ENCODE measurements at places on chromosomes 1 and 21.

GRCh38 chr1:12416101-12416500, 186.3 kb downstream of the VPS13D start:
- peaks cover 8% of the 10 kb centered on the region for H3K4me1 ChIP-seq
- DNase-seq, result no peak
- H3K36me3 ChIP-seq, result peaks cover 83% of the 10 kb centered on the region
- H3K27ac ChIP-seq, result no peak overlapping the region
- H3K27me3 ChIP-seq, result peaks cover 5% of the 10 kb centered on the region

DNA sequence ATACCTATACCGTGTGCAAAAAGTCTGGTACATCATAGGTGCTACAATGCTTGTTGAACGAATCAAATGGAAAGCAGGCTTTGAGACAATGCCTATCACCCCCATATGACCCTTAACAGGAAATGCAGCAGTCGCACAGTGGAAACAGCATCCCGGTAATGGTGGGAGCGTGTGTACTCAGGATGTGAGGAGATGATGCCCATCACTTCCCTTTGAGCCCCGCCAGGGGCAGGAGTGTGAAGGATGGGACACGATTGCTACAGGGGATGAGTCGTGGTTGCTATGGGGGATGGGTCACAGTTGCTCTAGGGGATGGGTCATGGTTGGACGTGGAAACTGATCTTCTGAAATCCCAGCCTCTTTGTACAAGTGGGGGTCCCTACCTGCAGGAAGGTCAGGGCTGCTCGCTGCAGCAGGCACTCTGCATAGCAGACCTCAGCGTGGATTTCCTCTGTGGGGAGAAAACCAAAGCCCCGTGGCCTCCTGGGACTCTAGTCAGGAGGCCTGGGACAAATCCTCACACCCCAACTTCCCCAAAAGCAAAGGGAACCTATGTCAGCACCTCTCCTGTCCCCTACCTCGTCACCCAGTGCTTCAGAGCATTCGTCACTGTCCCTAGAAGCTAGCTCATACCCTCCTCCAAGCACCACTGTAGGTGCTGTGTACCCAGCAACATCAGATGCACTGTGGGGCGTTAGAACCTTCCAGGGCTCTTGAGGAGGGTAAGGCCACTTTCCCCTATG, 19.3 kb downstream of the TTC39A start:
- H3K4me1 ChIP-seq, result peaks cover 10% of the 10 kb centered on the region
- no peak for DNase-seq
- H3K4me3 ChIP-seq, result no peak overlapping the region
- H3K36me3 ChIP-seq, result no peaks in the 10 kb centered on the region
- peaks cover 9% of the 10 kb centered on the region for H3K27me3 ChIP-seq

DNA sequence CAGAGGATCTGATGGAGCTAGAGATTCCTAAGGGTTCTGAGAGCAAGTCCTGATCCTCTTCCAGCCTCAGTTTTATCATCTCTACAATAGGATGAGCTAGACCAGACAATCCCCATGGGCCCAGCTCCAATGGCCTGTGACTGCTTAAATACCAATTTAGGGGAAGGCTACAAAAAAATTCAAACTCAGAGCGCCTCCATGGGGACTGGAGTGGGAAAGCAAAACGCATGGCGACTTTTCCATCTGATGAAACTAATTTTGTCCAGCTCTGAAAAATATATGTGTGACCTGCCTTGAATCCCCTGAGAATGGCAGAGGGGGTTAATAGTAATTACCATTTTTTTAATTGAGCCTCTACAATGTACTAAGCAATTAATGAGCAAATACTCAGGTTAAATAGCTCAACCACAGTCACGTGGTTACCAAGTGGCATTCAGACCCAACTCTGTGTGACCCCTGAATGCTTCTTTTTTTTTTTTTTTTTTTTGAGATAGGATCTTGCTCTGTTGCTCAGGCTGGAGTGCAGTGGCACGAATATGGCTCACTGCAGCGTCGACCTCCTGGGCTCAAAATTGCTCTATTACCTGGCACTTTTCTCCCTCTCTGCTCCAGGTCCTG, 8.4 kb downstream of the EXTL1 start:
- DNase-seq, result no peak
- H3K4me1 ChIP-seq, result peaks cover 36% of the 10 kb centered on the region
- no peaks in the 10 kb centered on the region for H3K27me3 ChIP-seq
- H3K27ac ChIP-seq, result no peak overlapping the region
- H3K36me3 ChIP-seq, result no peaks in the 10 kb centered on the region

- H3K4me1 ChIP-seq, result peaks cover 32% of the 10 kb centered on the region
- H3K27me3 ChIP-seq, result peaks cover 4% of the 10 kb centered on the region
- no peak overlapping the region for H3K4me3 ChIP-seq
- H3K27ac ChIP-seq, result no peak overlapping the region
Measured at GRCh38 chr1:200090252-200091159, 63.0 kb downstream of the NR5A2 start.

GRCh38 chr1:83882906-83883305, 116.0 kb downstream of the TTLL7 start:
- no peak overlapping the region for H3K4me3 ChIP-seq
- no peak overlapping the region for H3K27ac ChIP-seq
- H3K4me1 ChIP-seq, result no peaks in the 10 kb centered on the region
- DNase-seq, result peak; percentile 4
- H3K36me3 ChIP-seq, result peaks cover 11% of the 10 kb centered on the region
- H3K27me3 ChIP-seq, result no peaks in the 10 kb centered on the region

DNA sequence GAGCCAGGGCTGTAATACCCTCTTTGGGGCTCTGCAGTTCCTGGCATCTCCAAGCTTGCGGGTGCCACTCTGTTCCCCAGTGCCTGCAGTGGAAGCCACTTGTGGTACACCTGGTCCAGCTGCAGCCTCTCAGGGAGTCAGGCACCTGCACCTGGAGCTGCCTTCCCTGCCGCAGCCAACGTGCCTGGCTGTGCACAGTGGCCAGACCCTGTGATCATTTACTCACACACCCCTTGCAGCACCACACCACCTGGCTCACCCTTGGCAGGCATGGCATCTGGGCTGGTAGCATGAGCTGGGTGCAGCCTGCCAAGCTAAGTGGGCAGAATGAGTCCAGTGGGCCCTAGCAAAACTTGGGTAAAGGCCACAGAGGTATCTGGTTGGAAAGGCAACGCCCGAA, 51.1 kb upstream of the NTPCR start:
- no peak for DNase-seq
- H3K27ac ChIP-seq, result no peak overlapping the region
- H3K4me3 ChIP-seq, result no peak overlapping the region
- no peaks in the 10 kb centered on the region for H3K36me3 ChIP-seq

- no peak for DNase-seq
- no peak overlapping the region for H3K27ac ChIP-seq
- H3K27me3 ChIP-seq, result peaks cover 9% of the 10 kb centered on the region
Measured at GRCh38 chr1:17551755-17552234, 12.3 kb downstream of the ARHGEF10L start.

DNA sequence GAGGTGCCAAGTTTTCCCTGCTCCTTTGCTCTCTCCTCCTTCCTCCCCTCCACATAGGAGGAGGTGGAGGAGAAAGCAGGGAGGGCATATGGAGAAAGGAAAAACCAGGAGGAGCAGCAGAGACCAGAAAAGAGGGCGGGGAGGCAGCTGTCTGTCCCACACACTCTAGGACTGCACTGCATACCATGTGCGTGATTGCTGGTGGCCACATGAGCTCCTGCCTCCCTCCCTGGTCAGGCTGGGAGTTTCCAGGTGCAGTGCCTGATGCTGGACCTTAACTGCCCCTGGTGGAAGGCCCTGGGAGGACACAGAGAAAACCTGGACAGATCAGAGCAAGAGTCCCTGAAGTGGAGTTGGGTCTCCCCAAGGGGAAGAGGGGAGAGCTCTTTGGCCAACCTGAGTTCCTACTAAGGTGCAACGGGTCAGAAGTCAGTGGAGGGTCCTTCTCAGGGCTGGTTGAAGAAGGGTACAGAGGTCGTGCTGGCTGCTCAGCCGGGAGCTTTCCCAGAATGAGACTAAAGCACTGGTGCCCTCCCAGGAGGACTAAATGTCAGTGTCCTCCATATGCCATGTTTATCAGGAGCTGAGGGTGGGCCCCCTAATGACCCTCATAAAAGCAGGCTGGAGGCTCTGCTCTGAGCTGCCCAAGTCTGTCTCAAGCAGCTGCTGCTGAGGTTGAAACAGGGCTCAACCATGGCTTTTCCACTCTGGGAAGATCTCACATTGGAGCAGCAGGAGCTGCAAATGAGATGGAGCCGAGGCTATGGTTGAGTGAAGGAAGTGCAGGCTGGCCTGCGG, 3.5 kb upstream of the LGR6 start:
- no peaks in the 10 kb centered on the region for H3K36me3 ChIP-seq
- H3K27me3 ChIP-seq, result peaks cover 27% of the 10 kb centered on the region
- no peak overlapping the region for H3K4me3 ChIP-seq
- DNase-seq, result no peak
- H3K4me1 ChIP-seq, result peaks cover 38% of the 10 kb centered on the region

GRCh38 chr1:168783458-168784210, 54.6 kb upstream of the DPT start:
- DNase-seq, result no peak
- no peak overlapping the region for H3K4me3 ChIP-seq
- H3K36me3 ChIP-seq, result no peaks in the 10 kb centered on the region
- no peak overlapping the region for H3K27ac ChIP-seq
- no peaks in the 10 kb centered on the region for H3K4me1 ChIP-seq
- H3K27me3 ChIP-seq, result peaks cover 7% of the 10 kb centered on the region

- no peak overlapping the region for H3K27ac ChIP-seq
- DNase-seq, result no peak
- H3K36me3 ChIP-seq, result peaks cover 4% of the 10 kb centered on the region
- no peak overlapping the region for H3K4me3 ChIP-seq
Measured at GRCh38 chr21:44736291-44737004, 25.1 kb upstream of the TSPEAR start.

- no peak overlapping the region for H3K4me3 ChIP-seq
- peaks cover 9% of the 10 kb centered on the region for H3K27me3 ChIP-seq
- peaks cover 26% of the 10 kb centered on the region for H3K4me1 ChIP-seq
- H3K27ac ChIP-seq, result no peak overlapping the region
Measured at GRCh38 chr21:37593015-37593414, 226.4 kb downstream of the DYRK1A start.

DNA sequence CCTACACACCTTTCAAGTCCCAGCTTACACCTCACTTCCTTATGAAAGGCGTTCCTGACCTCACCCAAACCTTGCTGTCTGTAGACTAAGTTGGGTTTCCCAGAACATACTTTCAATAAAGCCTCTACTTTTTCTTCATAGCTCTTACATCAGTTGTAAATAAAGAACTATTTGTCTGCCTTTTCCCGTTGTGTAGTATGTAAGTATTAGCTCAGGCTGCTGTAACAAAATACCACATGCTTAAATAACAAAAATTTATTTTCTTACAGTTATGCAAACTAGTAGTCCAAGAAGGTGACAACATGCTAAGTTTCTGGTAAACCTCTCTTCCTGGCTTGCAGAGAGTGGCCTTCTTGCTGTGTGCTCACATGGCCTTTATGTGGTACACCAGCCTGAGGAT, 86.7 kb downstream of the MAST2 start:
- H3K27me3 ChIP-seq, result no peaks in the 10 kb centered on the region
- H3K36me3 ChIP-seq, result peaks cover 30% of the 10 kb centered on the region
- no peak for DNase-seq
- H3K4me3 ChIP-seq, result no peak overlapping the region
- peak overlapping the region; percentile 58 for H3K27ac ChIP-seq

DNA sequence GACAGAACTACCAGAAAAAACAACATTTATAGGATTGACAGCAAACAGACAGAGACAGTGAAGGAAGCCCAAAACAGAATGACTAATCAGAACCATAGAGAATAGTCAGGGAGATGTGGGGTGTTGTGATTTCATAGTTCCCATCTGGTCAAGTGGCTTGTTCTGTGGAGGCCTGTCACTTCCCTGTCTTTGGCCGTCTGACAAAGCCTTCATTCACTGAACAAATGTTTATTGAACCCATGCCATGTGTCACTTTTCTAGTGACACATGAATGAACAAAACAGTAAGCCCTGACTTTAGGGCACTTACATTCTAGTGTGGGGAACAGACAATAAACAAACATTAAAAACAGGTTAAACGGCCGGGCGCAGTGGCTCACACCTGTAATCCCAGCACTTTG, 3.2 kb upstream of the SRRM1 start:
- H3K36me3 ChIP-seq, result peaks cover under 1% of the 10 kb centered on the region
- peaks cover 34% of the 10 kb centered on the region for H3K27me3 ChIP-seq
- peak overlapping the region; percentile 50 for H3K4me3 ChIP-seq

- H3K4me1 ChIP-seq, result peaks cover 31% of the 10 kb centered on the region
- H3K27ac ChIP-seq, result peak overlapping the region; percentile 71
- no peaks in the 10 kb centered on the region for H3K36me3 ChIP-seq
- peak overlapping the region; percentile 91 for H3K4me3 ChIP-seq
- peaks cover 39% of the 10 kb centered on the region for H3K27me3 ChIP-seq
Measured at GRCh38 chr1:85202092-85202863, 1.5 kb upstream of the SYDE2 start.

DNA sequence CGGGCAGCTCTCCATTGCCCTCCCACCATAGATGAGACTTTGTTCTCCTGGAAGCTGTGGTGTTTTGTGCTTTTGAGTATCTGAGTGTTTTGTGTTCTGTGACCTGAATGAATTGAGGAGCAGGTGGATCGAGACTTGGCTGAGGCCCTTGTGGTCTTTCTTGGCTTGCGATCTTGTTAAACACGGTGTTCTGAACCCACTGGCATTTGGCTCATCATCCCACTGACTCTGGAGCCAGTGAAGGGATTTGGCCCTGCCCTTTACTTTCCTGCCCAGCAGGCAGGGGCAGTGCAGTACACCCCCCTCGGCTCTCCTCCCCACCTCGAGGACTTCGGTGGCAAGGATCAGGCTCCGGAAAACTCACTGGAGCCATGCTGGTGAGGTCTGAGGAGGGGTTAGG, 30.6 kb downstream of the PKNOX1 start:
- H3K27ac ChIP-seq, result peak overlapping the region; percentile 29
- peaks cover 21% of the 10 kb centered on the region for H3K4me1 ChIP-seq
- no peak overlapping the region for H3K4me3 ChIP-seq
- DNase-seq, result no peak
- peaks cover 78% of the 10 kb centered on the region for H3K36me3 ChIP-seq
- H3K27me3 ChIP-seq, result peaks cover 2% of the 10 kb centered on the region

- peaks cover 2% of the 10 kb centered on the region for H3K27me3 ChIP-seq
- peaks cover 17% of the 10 kb centered on the region for H3K4me1 ChIP-seq
- H3K27ac ChIP-seq, result no peak overlapping the region
- no peak for DNase-seq
Measured at GRCh38 chr1:14267991-14268390, 330.5 kb upstream of the KAZN start.

- H3K4me3 ChIP-seq, result no peak overlapping the region
- no peak overlapping the region for H3K27ac ChIP-seq
- peaks cover 76% of the 10 kb centered on the region for H3K36me3 ChIP-seq
- H3K4me1 ChIP-seq, result peaks cover 20% of the 10 kb centered on the region
Measured at GRCh38 chr1:44227211-44227610, 13.9 kb downstream of the DMAP1 start.

GRCh38 chr1:14508613-14509012, 89.9 kb upstream of the KAZN start:
- H3K4me3 ChIP-seq, result no peak overlapping the region
- H3K36me3 ChIP-seq, result no peaks in the 10 kb centered on the region
- H3K27ac ChIP-seq, result no peak overlapping the region
- H3K27me3 ChIP-seq, result no peaks in the 10 kb centered on the region
- no peak for DNase-seq
- H3K4me1 ChIP-seq, result peaks cover 40% of the 10 kb centered on the region

GRCh38 chr1:115322631-115323030, 15.4 kb downstream of the NGF start:
- no peak for DNase-seq
- peaks cover 39% of the 10 kb centered on the region for H3K4me1 ChIP-seq
- peak overlapping the region; percentile 40 for H3K27ac ChIP-seq
- H3K4me3 ChIP-seq, result no peak overlapping the region
- no peaks in the 10 kb centered on the region for H3K36me3 ChIP-seq
- peaks cover 20% of the 10 kb centered on the region for H3K27me3 ChIP-seq

- no peaks in the 10 kb centered on the region for H3K36me3 ChIP-seq
- H3K27ac ChIP-seq, result no peak overlapping the region
- DNase-seq, result no peak
- H3K27me3 ChIP-seq, result peaks cover 4% of the 10 kb centered on the region
- H3K4me1 ChIP-seq, result peaks cover 24% of the 10 kb centered on the region
Measured at GRCh38 chr1:51512606-51513005, 6.5 kb downstream of the EPS15 start.

All from nephron progenitor cell (in vitro differentiated cells).